ENCODE measurements at places on chromosomes 5 and 9. TPM values are rescaled to one million over a fixed set of nuclear protein-coding genes. Genes with fewer than 3 reads are reported as not detected.

FABP6 gene
- 6.1 TPM for total RNA-seq

PCDHA10 gene
- 0.55 TPM for total RNA-seq

CREBRF gene
- 9.4 TPM for total RNA-seq

ZFP37 gene
- total RNA-seq, result 3.8 TPM

DNA sequence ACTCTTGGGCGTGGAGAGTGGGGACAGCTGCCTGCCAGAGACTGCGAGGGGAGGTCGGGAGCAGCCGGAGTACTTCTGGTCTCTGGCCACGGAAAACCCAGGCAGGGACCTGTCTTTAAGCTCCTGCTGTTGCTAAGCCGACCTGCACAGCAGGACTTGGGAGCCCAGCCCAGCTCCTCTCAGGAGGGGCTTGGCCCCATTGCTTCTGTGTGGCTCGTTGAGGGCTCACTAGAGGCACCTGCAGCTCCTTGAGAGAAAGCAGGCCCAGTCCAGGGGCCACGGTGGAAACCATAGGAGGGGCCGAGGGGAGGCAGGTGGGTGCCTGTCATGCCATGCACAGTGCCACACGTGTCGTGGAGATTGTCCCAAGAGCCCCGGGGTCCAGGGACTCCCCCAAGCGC, 3.3 kb upstream of the LCN2 start:
- H3K36me3 ChIP-seq, result no peaks in the 10 kb centered on the region
- no peaks in the 10 kb centered on the region for H3K27me3 ChIP-seq
- H3K4me3 ChIP-seq, result no peak overlapping the region
- peaks cover 42% of the 10 kb centered on the region for H3K4me1 ChIP-seq
- no peak overlapping the region for H3K27ac ChIP-seq

- no peak overlapping the region for H3K4me3 ChIP-seq
- no peak for DNase-seq
- peaks cover 25% of the 10 kb centered on the region for H3K27me3 ChIP-seq
- H3K4me1 ChIP-seq, result peaks cover 62% of the 10 kb centered on the region
- H3K36me3 ChIP-seq, result no peaks in the 10 kb centered on the region
- H3K27ac ChIP-seq, result no peak overlapping the region
Measured at GRCh38 chr5:141479776-141480175, 4.0 kb downstream of the PCDHGC3 start.

- no peak overlapping the region for H3K27ac ChIP-seq
- H3K4me1 ChIP-seq, result no peaks in the 10 kb centered on the region
- no peak overlapping the region for H3K4me3 ChIP-seq
- H3K36me3 ChIP-seq, result peaks cover 26% of the 10 kb centered on the region
- DNase-seq, result no peak
- H3K27me3 ChIP-seq, result no peaks in the 10 kb centered on the region
Measured at GRCh38 chr9:122239722-122240121, 11.0 kb upstream of the LHX6 start.

GRCh38 chr9:5514617-5515260, 4.4 kb downstream of the PDCD1LG2 start:
- no peaks in the 10 kb centered on the region for H3K36me3 ChIP-seq
- no peaks in the 10 kb centered on the region for H3K4me1 ChIP-seq
- H3K27ac ChIP-seq, result no peak overlapping the region
- DNase-seq, result no peak
- H3K4me3 ChIP-seq, result no peak overlapping the region

DNA sequence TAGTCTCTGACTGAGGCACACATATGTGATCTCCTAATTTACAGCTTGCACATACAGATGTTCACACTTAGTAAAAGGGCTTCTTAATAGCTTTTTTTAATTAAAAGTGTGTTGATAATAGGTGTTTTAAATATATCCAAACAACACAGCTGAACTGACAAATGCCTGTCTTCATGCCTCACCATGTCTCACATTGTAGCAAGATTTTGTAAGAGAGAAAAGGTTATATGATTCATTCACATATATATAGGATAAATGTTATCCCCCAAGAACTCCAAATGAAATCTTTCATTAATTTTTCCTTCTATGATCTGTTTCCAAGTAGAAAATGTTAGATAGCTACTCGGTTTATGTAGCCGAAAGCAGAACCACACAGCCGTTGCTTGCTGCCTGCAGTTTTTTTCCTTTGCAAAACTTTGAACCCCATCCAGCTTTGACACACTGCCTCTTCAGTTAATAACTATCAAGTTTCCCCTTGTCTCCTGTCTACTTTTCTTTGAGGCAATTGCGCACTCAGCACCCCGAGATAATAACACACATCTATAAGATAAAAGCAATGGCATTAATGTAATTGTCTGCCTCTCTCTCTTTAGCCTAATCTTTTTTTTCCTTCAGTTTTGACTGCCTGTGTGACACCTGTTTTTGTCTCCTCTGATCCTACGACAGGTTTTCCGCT, 299.2 kb downstream of the BNC2 start:
- no peaks in the 10 kb centered on the region for H3K27me3 ChIP-seq
- no peaks in the 10 kb centered on the region for H3K36me3 ChIP-seq
- H3K27ac ChIP-seq, result no peak overlapping the region
- H3K4me3 ChIP-seq, result no peak overlapping the region

DNA sequence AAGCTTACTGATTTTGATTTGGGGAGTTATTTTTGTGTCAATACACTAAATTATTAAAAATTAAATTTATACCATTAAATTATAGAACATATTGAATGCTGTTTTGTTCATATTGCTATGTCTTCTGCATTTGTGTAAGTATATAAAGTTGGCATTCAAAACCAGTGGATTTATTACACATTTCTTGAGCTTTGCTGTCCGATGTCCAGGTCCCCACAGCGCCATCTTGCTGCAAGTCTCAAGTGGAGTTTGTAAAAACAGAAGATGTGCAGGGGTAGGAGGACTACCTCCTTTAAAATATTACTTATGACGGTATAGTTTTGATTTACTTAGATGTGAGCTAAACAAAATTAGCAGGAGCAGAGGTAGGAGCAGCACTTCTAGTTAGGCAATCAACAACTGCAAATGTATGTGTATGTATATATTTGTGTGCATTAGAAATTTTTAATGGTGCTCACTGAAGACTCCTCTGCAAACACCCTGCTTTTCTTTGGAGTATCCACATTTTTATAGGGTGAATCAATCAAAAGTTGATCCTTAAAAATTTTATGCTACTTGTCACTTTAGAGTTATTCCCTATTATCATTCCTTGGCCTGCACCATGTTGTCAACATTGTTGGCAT, 37.4 kb downstream of the CPEB4 start:
- H3K27me3 ChIP-seq, result no peaks in the 10 kb centered on the region
- DNase-seq, result no peak
- H3K36me3 ChIP-seq, result no peaks in the 10 kb centered on the region
- H3K4me3 ChIP-seq, result no peak overlapping the region
- H3K27ac ChIP-seq, result peak overlapping the region; percentile 51

DNA sequence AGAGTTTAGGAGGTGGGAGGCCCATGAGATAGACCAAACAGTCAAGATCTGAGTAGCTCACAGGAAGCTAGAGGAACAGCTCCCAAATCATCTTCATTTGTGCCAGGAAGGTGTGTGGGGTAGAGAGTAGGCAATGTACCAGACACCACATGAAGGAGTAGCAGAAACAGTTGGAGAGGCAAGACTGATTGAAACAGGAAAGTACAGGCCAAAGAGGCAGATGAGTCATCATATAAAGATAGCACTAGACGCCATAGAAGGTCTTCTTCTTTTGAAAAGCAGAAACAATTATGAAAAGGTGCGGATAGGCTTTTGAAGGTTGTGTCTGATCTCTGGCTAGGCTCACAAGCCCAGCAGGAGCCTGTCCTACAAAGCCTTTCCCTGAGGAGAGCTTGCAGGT, 62.7 kb upstream of the PALM2AKAP2 start:
- no peaks in the 10 kb centered on the region for H3K4me1 ChIP-seq
- H3K27me3 ChIP-seq, result no peaks in the 10 kb centered on the region
- no peak overlapping the region for H3K4me3 ChIP-seq
- no peak overlapping the region for H3K27ac ChIP-seq

GRCh38 chr9:128406848-128407391, 13.7 kb upstream of the CERCAM start:
- peaks cover 78% of the 10 kb centered on the region for H3K27me3 ChIP-seq
- H3K36me3 ChIP-seq, result no peaks in the 10 kb centered on the region
- no peak overlapping the region for H3K4me3 ChIP-seq
- DNase-seq, result no peak
- no peaks in the 10 kb centered on the region for H3K4me1 ChIP-seq

GRCh38 chr9:75780185-75780584, 110.3 kb upstream of the PCSK5 start:
- no peak overlapping the region for H3K27ac ChIP-seq
- H3K36me3 ChIP-seq, result no peaks in the 10 kb centered on the region
- H3K27me3 ChIP-seq, result no peaks in the 10 kb centered on the region
- no peak for DNase-seq
- no peaks in the 10 kb centered on the region for H3K4me1 ChIP-seq

- H3K4me1 ChIP-seq, result no peaks in the 10 kb centered on the region
- no peak overlapping the region for H3K4me3 ChIP-seq
- no peaks in the 10 kb centered on the region for H3K27me3 ChIP-seq
- DNase-seq, result no peak
- no peak overlapping the region for H3K27ac ChIP-seq
Measured at GRCh38 chr9:80383331-80383730, 811.6 kb downstream of the TLE4 start.

DNA sequence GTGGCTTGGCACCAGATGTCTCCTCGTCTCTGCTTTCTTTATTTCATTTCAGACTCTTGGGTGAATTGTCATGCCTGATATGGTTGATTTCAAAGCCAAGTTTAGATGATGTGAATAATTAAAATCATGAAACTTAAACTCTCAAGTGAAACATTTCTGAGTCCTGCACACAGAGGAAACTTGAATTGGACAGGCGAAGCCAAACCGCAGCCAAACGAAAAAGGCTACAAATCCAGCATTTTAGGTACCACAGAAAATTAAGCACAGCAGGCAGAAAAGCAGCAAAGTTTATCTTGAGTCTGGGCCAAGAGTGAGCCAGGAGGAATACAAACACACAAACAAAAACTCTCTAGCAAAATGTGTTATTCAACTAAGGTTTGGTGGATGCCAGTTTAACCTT, 659.8 kb upstream of the KLF4 start:
- H3K4me1 ChIP-seq, result peaks cover 7% of the 10 kb centered on the region
- no peak overlapping the region for H3K27ac ChIP-seq
- no peak overlapping the region for H3K4me3 ChIP-seq
